ENCODE measurements at places on chromosomes 4 and X.

DNA sequence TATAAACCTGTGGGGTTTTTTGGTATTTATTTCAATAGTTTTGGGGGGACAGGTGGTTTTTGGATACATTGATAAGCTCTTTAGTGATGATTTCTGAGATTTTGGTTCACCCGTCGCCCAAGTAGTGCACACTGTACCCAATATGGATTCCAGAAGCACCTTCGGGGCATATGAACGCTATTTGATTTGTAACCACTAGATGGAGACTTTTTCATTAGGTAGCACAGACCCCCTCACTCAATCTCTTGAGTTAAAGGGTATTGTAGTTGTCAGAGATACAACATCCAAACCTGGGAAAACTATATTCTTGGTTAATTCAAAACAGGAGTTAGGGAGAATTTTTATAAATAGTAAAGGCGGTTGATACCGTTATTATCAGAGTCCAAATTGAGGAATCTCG is 79.8 kb downstream of the SPANXN3 start:
- no peak for DNase-seq

GRCh38 chr4:8727131-8727530 is 134.6 kb downstream of the CPZ start:
- no peak for DNase-seq

DNA sequence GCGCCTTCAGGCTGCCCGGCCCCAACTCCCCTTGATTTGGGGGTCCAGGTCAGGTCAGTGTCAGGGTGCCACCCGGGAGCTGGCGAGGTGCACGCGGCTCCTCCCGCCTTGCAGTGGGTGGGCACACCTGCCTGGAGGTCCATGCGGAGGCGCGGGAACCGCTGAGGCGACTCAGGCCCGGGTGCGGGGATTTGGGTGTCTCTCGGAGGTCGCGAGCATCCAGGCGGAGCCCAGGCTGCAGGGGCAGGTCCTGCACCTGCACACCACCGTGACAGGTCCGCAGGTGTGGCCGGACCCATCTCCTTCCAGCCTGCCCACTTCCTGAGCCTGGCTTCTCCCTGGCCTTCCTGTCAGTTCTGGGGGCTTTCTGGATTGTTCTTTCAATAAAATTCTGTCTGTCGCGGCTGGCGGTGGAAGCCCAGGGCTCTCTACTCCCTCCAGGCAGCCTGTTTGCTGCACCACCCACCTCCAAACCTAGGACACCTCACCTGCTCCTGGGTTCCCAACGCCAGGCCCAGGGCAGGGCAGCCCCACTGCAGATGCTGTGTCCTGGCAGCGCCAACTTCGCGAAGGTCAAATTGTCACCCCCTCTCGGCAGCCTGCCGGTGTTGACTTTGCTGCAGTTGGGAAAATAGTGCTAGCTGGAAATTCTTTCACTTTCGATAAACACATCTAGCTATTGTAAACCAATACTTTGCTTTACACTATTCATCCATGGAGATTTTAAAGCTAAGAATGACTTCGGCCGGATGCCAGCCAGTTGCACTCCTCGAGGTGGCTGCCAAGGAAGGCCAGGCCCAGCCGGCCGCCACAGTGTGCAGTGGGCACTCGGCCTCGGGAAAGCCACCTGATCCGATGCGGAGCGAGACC is 35.9 kb downstream of the FGFRL1 start:
- peak; percentile 39 for DNase-seq

DNA sequence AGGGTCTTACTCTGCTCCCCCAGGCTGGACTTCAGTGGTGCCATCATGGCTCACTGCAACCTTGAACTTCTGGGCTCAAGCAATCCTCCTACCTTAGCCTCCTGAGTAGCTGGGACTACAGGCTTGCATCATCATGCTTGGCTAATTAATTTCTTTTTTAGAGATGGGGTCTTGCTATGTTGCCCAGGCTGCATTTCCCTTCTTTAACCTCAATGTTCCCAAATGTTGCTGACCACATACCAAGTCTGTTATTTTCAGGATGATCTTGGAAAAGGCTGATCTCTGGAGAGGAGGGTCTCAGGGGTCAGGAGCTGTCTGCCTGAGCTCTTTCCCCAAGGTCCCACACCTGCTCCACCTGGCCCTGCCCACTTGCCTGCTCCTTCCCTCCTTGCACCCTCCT is 13.0 kb downstream of the CACNA1F start:
- DNase-seq: no peak

DNA sequence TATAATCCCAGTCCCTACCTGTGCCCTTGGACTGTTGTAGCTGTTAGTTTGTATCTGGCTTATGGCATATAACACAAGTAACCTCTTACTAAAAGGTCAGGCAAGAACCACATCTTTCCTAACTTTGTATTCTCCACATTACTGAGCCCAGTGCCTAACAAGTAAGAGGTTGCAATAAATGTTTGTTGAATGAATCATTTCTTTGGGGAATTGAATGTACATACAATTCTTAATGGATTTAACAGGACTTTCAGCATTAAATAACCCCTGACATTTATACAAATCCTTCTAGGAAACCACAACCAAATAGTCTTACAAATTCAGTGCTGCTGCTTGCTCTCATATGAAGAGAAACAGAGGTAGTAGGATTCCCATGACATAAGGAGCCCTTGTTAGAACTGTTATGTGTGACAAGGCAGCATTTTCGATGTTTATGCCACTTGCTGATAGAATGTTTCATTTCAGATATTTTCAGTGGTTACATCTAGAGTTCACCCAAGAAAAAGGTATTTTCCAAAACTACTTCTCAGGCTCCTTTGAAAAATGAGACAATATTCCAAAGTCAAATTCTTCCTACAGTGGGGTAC is 62.0 kb downstream of the MBNL3 start:
- no peak for DNase-seq

DNA sequence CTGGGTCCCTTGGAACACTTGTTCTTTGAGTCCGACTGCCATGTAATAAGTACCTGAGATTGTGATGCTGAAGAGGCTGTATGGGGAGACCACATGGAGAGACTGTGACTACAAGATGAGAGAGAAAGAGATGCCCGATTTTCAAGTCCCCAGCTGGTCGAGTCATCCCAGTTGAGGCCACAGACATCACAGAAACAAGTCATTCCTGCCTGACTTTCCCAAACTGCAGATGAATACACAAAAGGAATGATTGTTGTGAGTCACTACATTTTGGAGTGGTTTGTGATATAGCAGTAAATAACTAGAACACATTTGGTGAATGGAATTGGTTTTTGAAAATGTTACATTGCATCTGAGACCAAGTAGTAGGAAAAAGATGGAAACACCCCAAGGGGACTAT is 9.0 kb upstream of the YIPF7 start:
- no peak for DNase-seq

- no peak for DNase-seq
Measured at GRCh38 chrX:14670819-14671218, 141.5 kb downstream of the GLRA2 start.

- no peak for DNase-seq
Measured at GRCh38 chr4:14916554-14917297, 85.6 kb upstream of the CPEB2 start.

DNA sequence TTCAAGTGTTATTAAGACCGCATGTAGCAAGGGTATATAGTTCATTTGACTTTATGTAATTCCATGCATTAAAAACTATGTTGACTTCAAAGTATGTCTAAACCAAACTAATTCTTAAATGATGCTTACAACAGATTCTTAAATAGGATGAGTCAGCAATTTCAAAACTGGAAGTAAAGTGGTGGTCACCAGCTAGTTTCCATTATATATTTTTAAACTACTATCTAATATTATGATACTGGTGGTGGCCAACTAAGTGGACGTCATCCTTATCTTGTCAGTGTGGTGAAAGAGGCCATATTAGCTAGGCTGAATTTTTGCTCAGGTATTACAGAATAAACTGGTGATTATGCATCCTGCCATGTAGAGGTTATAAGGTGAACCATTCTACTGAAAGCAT is 1.2 kb downstream of the IL15 start:
- no peak for DNase-seq

- no peak for DNase-seq
Measured at GRCh38 chr4:7844594-7844991, 95.1 kb downstream of the AFAP1 start.

- no peak for DNase-seq
Measured at GRCh38 chr4:53480909-53481308, 103.5 kb downstream of the FIP1L1 start.
